Effector memory CD4-positive, alpha-beta T cell (primary cell): ENCODE measurements at places on chromosomes 7 and 10.

- H3K36me3 ChIP-seq: no peaks in the 10 kb centered on the region
- peaks cover 5% of the 10 kb centered on the region for H3K4me1 ChIP-seq
- no peak overlapping the region for H3K4me3 ChIP-seq
- H3K27ac ChIP-seq: no peak overlapping the region
- DNase-seq: no peak
These were observed 74.9 kb downstream of the KAT6B start for GRCh38 chr10:74901301-74901700.

DNA sequence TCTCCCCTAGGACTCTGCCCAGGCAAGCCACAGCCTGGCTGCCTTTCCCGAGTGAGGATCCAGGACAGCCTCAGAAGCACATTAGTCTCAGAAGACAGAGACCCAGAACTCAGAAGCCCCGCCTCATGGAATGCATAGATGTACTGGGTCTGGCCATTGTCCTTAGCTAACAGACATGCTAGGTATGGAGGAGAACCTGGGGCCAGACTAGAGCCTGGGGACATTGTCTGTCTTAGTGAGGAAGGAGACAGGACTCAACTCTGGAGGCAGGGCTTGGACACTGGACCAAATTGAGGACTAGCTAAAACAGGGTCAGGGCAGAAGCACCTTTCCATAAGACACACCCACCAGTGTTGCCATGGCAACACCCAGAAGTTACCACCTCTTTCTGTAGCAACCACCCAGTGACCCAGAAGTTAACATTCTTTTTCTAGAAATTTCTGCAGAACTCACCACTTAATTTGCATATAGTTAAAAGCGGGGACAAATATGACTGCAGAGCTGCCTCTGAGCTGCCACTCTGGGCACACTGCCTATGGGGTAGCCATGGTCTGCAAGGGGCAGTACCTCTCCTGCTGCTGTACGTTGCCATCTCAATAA lies 27.5 kb downstream of the TLX1 start:
- no peaks in the 10 kb centered on the region for H3K4me1 ChIP-seq
- H3K27me3 ChIP-seq: peaks cover 13% of the 10 kb centered on the region
- H3K27ac ChIP-seq: no peak overlapping the region
- no peak for DNase-seq
- H3K4me3 ChIP-seq: no peak overlapping the region
- no peaks in the 10 kb centered on the region for H3K36me3 ChIP-seq

- H3K4me1 ChIP-seq: no peaks in the 10 kb centered on the region
- no peak overlapping the region for H3K27ac ChIP-seq
- no peak overlapping the region for H3K4me3 ChIP-seq
- H3K36me3 ChIP-seq: no peaks in the 10 kb centered on the region
- DNase-seq: no peak
- no peaks in the 10 kb centered on the region for H3K27me3 ChIP-seq
These were observed 282.9 kb downstream of the ADARB2 start for GRCh38 chr10:1454428-1454827.

DNA sequence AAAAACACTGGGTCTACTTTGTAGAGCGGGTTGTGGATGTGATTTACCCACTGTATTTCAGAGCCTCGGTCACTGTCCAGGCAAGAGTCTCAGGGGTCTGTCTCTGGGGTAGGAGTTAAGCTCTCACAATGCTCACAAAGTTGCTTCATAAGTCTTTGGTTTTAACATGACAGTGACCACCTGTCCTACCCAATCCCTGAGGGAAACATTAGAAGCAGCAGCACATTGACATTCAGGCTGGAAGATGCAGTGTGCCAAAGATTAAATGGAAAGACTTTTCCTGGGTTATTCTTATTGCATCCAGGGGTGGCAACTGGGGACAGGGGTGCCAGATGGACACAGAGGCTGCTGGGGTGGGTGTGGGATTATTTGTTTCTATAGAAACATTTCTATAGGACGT lies 330.0 kb downstream of the RNLS start:
- no peak overlapping the region for H3K4me3 ChIP-seq
- H3K4me1 ChIP-seq: no peaks in the 10 kb centered on the region
- H3K27ac ChIP-seq: no peak overlapping the region
- H3K27me3 ChIP-seq: no peaks in the 10 kb centered on the region

- H3K27me3 ChIP-seq: no peaks in the 10 kb centered on the region
- DNase-seq: no peak
- H3K4me3 ChIP-seq: no peak overlapping the region
- no peaks in the 10 kb centered on the region for H3K4me1 ChIP-seq
- no peaks in the 10 kb centered on the region for H3K36me3 ChIP-seq
These were observed 69.7 kb upstream of the EXOC4 start for GRCh38 chr7:133183042-133183794.

GRCh38 chr10:17190602-17191001 lies 10.9 kb downstream of the TRDMT1 start:
- DNase-seq: no peak
- no peak overlapping the region for H3K4me3 ChIP-seq
- H3K36me3 ChIP-seq: no peaks in the 10 kb centered on the region
- no peak overlapping the region for H3K27ac ChIP-seq
- no peaks in the 10 kb centered on the region for H3K4me1 ChIP-seq
- no peaks in the 10 kb centered on the region for H3K27me3 ChIP-seq

DNA sequence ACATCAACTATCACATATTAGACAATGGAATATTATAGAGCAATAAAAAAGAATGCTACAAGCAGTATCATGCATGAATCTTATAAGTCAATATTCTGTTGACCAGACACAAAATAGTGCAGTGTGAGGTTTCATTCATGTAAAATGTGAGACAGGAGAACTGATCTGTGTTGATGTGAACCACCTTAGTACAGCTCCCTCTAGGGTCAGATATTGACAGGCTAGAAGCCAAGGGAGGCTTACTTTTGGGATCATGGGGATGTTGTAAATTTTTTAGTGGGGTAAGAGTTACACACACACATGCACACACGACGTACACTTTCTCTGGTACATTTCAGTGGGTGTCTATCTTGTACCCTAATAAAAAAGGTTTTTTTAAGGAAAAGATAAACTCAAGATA lies 231.6 kb upstream of the FOXK1 start:
- no peak overlapping the region for H3K27ac ChIP-seq
- no peak overlapping the region for H3K4me3 ChIP-seq
- no peak for DNase-seq
- H3K4me1 ChIP-seq: no peaks in the 10 kb centered on the region
- H3K36me3 ChIP-seq: no peaks in the 10 kb centered on the region
- H3K27me3 ChIP-seq: no peaks in the 10 kb centered on the region
